ENCODE measurements at places on chromosomes 6 and 20. TPM values are rescaled to one million over a fixed set of nuclear protein-coding genes. Genes with fewer than 3 reads are reported as not detected.

Gene COL9A1
- total RNA-seq: not detected

Gene CST2
- total RNA-seq: not detected

Gene PI16
- not detected for total RNA-seq

Gene PRKN
- 0.39 TPM for total RNA-seq

Gene MYL9
- 8.3 TPM for total RNA-seq

Gene HSPA12B
- not detected for total RNA-seq

Gene PREX1
- 0.08 TPM for total RNA-seq

Gene PAK5
- total RNA-seq: not detected

Gene JAG1
- total RNA-seq: 156 TPM

Gene TREM1
- total RNA-seq: 0.31 TPM

Gene RSPH4A
- 0.16 TPM for total RNA-seq

Gene SNRPB
- total RNA-seq: 488 TPM

Gene SLC26A8
- total RNA-seq: not detected

Gene CD93
- total RNA-seq: under 0.01 TPM

Gene SOX18
- not detected for total RNA-seq

Gene KCNQ5
- 1.9 TPM for total RNA-seq

Gene ARFRP1
- total RNA-seq: 37.6 TPM

Gene SNX21
- total RNA-seq: 14.5 TPM

Gene MLIP
- total RNA-seq: not detected

Gene FERMT1
- total RNA-seq: 98.4 TPM

Gene LRRC73
- 0.16 TPM for total RNA-seq

Gene RCAN2
- total RNA-seq: 0.23 TPM

Data from hair follicular keratinocyte (primary cell).